A172 (cell line): ENCODE measurements at places on chromosomes 12 and 14. TPM values are rescaled to one million over a fixed set of nuclear protein-coding genes. Genes with fewer than 3 reads are reported as not detected.

RNASE3 gene
- total RNA-seq: not detected in 2 replicates

KLRC1 gene
- not detected in 2 replicates for total RNA-seq

IQSEC3 gene
- total RNA-seq: not detected in 2 replicates

NFATC4 gene
- total RNA-seq: not detected in 2 replicates

ERC1 gene
- 7.7 and 8.0 TPM in 2 replicates for total RNA-seq

TAS2R19 gene
- total RNA-seq: 0.12 and 1.3 TPM in 2 replicates

IAPP gene
- not detected in 2 replicates for total RNA-seq

PGF gene
- 2.2 and 8.8 TPM in 2 replicates for total RNA-seq

CAPZA3 gene
- not detected in 2 replicates for total RNA-seq

MARCHF9 gene
- 10.5 and 12.9 TPM in 2 replicates for total RNA-seq

RASSF9 gene
- 0.74 and 1.4 TPM in 2 replicates for total RNA-seq

SLC17A8 gene
- not detected in 2 replicates for total RNA-seq

BBOF1 gene
- 4.8 and 8.5 TPM in 2 replicates for total RNA-seq

C14orf39 gene
- total RNA-seq: not detected in 2 replicates

GLT8D2 gene
- 2.7 and 3.3 TPM in 2 replicates for total RNA-seq

RFLNA gene
- not detected in 2 replicates for total RNA-seq

SERPINA10 gene
- total RNA-seq: not detected in 2 replicates

SCFD1 gene
- total RNA-seq: 50.0 and 60.6 TPM in 2 replicates

CCDC184 gene
- 0.29 TPM in 1 of 2 replicates, not detected in the other for total RNA-seq

HVCN1 gene
- total RNA-seq: 0.14 and 0.95 TPM in 2 replicates

EIF2S3B gene
- total RNA-seq: 17.1 and 27.3 TPM in 2 replicates
